ENCODE measurements at places on chromosomes 3 and 15. TPM values are rescaled to one million over a fixed set of nuclear protein-coding genes. Genes with fewer than 3 reads are reported as not detected.

Gene PLA1A
- 0.80 TPM for total RNA-seq

Gene IRAK2
- 1.1 TPM for total RNA-seq

Gene B3GALNT1
- 6.6 TPM for total RNA-seq

Gene GOLGA8J
- not detected for total RNA-seq

Gene LEKR1
- 0.18 TPM for total RNA-seq

Measured in endothelial cell (in vitro differentiated cells).